Stimulated activated CD8-positive, alpha-beta memory T cell treated with anti-CD3 and anti-CD28 coated beads, Interleukin-7, amount 100 ng/mL, for 1 hour (primary cell): ENCODE measurements at places on chromosomes 2 and 18.

- no peak for DNase-seq
Measured at GRCh38 chr2:239195992-239196391, 204.8 kb downstream of the HDAC4 start.

- DNase-seq, result no peak
Measured at GRCh38 chr2:166417669-166418068, 41.9 kb upstream of the SCN9A start.

- no peak for DNase-seq
Measured at GRCh38 chr2:133458280-133458679, 110.0 kb downstream of the NCKAP5 start.

GRCh38 chr2:128813352-128814034 lies 494.8 kb upstream of the HS6ST1 start:
- no peak for DNase-seq

DNA sequence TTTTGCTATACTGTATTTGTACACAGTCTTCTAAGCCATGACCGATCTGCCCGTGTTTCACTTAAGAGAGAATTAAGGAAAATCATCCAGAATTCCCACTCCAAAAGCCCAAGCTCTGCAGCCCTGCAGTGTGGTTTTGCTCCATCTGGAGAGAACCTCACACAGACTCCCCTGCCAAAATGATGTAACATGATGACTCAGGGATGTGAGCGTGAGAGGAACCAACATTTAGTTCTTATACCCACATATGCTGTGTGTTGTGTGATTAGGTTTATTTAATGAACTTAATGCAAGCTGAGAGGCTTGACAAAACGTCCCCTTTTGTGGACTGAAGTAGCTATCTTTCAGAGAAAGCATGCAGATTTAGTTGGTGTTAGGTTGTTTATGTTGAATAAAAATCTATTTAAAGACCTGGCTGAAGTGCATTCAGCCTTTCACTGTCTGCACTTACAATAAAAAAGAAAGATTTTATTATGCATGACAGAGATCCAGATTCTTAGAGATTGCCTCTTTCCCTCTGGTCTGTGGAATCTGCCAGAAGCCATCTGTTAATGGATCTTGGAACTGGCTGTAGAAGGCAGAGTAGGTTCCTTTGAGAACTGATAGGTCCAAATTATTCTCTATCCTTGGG lies 6.3 kb downstream of the RAB12 start:
- DNase-seq, result no peak

GRCh38 chr18:10141559-10141958 lies 227.7 kb downstream of the VAPA start:
- DNase-seq, result no peak
